ENCODE measurements at places on chromosomes 3 and 15.

- DNase-seq = peak; percentile 19
These were observed 47.2 kb downstream of the PPARG start for GRCh38 chr3:12336099-12336498.

DNA sequence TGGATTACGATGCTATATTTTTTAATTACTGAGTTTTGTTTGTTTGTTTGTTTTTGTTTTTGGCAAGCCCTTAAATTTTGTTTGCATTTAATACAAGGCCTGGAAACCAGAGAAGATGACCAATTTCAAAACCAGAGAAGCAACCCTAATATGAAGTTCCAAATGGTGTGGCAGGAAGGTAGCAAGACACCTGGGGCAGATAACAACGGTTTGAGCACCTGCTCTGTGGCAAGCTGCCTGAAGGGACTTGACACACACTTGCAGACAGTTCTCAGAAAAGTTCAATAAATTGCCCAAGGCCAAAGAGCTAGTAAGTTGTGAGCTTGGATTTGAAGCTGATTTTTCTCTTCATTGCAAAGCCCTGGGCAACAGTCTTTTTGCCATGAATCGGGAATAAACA is 151.2 kb upstream of the UBE2E1 start:
- DNase-seq = no peak

- no peak for DNase-seq
These were observed 72.8 kb upstream of the RBM5 start for GRCh38 chr3:50015918-50016317.

DNA sequence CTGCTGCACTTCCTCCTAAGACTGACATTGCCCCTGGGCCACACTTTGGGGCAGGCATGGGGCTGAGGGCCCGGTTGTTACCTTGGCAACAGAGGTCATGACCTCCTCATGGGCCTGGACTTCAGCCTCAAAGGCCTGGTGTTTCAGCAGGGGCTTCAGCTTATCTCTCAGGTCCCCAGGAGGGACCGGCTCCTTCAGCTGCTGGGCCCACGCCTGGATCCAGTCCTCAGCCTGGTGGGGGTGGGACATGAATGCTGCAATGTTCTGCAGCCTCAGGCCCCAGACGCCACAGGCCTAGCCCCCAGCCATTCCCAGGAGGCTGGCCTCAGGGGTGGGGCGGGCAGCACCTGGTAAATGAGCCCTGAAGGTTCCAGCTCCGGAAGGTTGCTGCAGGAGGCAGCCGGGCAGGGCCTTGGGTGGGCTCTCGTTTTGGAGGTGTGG is 27.6 kb downstream of the SPTBN5 start:
- DNase-seq = no peak

DNA sequence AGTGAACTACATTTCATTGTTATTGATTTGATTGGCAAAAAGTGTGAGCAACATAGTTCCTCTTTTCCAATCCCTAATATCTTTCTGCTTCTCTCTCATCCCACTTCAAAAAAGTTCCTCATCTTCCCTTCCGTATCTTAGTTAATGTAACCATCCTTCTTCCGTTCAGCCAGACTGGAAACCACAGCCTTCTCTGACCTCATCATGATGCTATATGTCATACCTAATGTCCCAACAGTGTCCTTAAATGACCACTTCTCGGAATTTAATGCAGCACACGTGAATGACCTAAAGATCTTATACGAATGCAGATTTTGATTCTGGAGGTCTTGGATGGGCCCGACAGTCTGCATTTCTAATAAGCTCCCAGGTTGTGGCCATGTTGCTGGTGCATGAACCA is 320.3 kb upstream of the SATB1 start:
- no peak for DNase-seq
